Fibroblast of skin of left quadriceps (primary cell): ENCODE measurements at places on chromosomes 11 and 22.

DNA sequence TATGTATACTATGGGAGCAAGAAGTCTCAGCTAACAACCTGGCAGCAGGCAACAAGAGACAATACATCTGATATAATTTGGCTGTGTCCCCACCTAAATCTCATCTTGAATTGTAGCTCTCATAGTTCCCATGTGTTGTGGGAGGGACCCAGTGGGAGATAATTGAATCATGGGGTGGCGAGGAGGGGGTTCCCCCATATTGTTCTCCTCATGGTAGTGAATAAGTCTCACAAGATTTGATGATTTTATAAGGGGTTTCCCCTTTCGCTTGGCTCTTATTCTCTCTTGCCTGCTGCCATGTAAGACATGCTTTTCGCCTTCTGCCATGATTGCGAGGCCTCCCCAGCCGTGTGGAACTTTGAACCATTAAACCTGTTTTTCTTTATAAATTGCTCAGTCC, 6.2 kb downstream of the DNAJC24 start:
- DNase-seq: no peak

DNA sequence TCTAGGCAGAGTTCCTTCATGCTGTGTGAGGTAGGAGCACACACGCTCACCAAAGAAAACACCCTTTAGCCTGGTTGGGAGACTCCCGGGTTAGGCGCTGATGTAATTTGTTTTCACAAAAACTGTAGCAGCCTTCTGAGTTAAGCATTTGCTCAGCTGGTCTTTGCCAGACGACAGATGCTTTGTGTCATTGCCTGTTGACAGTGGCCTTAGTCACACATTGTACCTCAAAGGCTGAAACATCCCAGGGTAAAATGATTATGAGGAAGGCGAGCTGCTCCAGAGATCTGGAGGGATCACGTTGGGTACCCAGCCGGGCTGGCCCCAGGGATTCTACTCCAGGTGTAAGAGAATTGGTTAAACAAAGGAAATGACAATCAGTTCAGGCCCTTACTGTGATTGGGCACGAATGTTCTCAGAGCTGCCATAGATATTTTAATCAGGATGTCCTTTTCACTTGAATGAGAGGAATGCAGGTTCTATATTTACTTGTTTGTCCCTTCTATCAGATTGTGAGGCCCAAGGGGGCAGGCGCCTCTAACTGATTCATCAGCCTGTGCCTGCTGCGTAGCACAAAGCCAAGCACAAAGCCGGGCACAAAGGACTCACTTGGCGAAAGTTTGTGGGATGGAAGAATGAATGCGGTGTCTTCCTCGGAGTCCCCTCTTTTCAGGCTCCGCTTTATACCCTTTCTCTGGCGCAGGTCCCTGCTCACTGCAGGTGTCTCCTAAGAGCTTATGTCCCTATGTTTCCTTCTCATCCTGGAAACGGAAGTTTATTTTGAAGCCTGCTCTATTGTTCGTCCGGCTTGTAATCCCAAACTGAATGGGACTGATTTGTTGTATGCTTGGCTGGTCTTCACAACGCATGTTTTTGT, 47.1 kb downstream of the ADM start:
- DNase-seq: no peak

- DNase-seq: no peak
Measured at GRCh38 chr22:20102203-20102780, 13.6 kb upstream of the RANBP1 start.

DNA sequence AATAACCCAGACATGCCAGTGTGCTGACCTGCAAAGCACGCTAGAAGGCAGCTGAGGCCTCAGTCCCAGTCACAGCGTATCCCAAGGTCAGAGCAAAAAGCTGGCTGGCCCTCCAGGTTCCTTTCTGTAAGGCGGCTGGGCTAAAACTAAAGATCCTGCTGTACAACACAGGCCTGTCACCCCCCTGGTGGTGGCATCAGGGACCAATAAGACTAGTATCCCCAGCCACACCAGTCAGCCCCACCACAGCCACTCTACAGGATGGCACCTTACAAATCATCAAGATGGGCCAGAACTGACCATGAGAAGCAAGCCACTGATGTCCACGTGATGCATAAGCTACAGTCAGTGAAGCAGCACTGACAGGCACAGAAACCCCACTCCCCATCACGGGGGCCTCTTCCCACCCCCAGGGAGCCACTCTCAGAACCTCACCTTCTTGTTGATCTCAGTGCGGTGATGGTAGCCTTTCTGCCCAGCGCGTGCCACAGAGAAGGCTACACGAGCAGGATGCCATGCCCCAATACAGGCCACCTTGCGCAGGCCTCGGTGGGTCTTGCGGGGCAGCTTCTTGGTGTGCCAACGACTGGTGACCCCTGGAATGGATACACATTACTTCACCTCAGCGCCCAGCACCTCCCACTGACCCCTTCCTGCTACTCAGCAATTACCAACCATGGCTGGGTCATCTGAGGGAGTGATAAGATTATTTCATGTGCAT, 5.0 kb downstream of the RPL3 start:
- DNase-seq: no peak

GRCh38 chr22:29716814-29717545, 2.8 kb upstream of the CABP7 start:
- peak; percentile 28 for DNase-seq

DNA sequence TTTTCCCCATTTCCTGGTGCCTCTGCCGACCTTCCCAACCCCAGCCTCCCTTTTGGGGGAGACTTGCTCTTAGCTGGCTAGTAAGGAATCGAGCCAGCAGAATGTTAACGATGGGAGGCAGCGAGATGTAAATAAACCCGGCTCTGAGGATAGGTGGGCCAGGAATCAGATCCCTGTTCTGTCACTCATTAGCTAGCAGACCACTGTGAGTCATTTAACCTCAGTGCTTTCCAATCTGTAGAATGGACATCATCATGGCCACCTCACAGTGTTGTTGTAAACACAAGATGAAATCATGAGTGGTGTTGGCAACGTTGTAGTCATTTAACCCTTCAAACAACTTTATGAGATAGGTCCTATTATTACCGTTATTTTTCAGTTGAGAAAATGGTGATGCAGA, 208.6 kb downstream of the KIRREL3 start:
- DNase-seq: no peak

GRCh38 chr22:37198258-37199102, 10.4 kb upstream of the C1QTNF6 start:
- DNase-seq: peak; percentile 49

DNA sequence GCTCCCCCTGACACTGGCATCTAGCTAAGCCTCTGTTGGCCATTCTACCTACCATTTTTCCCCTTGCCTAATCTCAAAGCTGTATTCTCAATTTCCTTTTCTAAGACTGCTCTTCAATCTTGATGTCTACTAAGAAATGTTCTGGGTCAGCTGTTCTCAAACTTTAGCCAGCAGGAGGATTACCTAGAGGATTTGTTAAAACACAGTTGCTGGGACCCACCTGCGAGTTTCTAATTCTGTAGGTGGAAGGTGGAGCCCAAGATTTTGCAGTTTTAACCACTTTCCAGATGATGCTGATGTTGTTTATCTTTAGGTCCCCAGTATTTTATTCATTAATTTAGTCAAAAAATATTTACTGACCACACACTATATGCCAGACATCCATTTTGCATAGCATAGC, 9.3 kb upstream of the ARHGAP42 start:
- DNase-seq: no peak

DNA sequence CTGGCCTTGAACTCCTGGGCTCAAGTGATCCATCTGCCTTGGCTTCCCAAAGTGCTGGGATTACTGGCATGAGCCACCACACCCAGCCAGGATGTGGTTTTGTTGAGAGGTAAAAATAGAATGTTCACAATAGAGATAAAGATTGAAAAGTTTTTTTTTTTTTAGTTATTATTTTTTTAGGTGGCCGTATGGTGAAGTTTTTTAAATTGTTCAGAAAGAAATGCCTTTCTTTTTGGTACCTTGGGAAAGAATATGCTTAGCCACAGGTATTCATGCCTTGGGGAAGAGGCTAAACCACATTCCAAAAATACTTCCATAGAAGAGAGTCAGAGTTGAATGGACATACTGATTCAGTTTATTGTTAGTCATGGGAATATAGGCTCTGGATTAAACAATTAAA, 143.4 kb downstream of the C11orf91 start:
- peak; percentile 77 for DNase-seq

- no peak for DNase-seq
Measured at GRCh38 chr11:120877746-120878365, 146.0 kb upstream of the TBCEL start.

DNA sequence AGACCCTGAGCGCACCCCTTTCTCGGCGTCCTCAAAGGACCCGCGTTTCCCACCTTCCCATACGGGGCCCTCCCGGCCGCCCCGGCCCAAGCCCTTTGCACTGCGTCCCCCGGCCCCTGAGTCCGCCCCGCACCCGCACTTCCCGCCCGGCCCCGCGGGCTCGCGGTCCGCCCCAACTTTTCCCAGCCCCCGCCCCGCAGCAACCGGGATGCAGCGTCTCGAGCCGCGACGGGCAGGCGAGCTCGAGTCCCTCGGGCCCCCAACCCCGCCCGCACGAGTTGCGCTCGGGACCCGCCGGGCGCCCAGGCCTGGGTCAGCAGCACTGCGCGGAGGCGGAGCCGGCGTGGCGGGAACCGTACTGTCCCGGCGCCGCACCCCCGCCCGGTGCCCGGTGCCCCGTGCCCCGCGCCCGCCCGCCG, 371 bp downstream of the SMCO4 start:
- no peak for DNase-seq
